Naive thymus-derived CD8-positive, alpha-beta T cell (primary cell): ENCODE measurements at places on chromosomes 3 and 15. TPM values are rescaled to one million over a fixed set of nuclear protein-coding genes. Genes with fewer than 3 reads are reported as not detected.

- DNase-seq: no peak
Observed at GRCh38 chr3:53579636-53580035, 85.2 kb downstream of the CACNA1D start.

DNA sequence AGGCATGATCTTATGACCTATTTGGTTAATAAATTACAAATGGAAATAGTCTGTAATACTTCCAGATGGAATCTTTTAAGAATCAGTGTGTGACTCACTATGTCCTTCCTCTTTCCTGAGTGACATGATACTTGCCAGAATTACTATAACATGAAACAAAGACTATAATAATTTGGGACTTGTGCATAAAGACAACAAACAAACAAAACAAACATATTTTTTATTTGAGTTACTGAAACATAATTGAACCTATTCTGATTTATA, 1268.1 kb downstream of the OTOL1 start:
- DNase-seq: no peak

GRCh38 chr15:73328149-73328820, 40.5 kb downstream of the HCN4 start:
- DNase-seq: no peak

DNA sequence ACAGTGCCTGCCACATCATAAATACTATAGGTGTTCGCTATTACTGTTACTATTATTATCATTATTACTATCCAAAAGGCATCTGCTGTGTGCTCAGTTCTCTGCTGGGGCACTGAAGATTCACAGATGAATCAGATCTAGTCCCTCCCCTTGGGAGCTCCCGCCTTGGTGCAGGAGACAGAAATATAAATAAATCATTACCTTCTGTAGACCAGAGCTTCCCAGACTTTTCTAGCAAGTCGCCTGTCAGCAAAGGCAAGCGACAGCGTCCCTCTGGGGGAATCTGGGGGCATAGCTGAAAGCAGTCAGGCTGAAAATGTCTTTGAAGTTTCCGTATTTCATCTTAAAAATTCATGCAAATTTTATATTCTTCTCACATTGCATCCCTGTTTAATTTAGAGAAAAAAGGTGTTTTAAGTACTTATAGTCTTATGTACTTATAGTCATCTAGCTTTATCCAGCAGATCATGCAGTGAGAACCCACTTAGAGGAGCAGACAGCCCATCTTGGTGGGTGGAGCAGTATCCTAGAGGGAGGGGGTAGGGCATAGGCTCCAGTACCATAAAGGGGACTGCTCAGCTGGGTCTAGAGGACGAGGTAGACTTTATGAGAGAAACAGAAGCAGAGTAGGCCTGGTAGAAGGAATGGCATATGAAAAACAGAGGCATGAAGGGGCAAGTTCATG, 10.4 kb upstream of the BRPF1 start:
- DNase-seq: no peak

TMA7 gene
- total RNA-seq: 291 TPM
